Activated CD8-positive, alpha-beta memory T cell treated with anti-CD3 and anti-CD28 coated beads for 1 hour (primary cell): ENCODE measurements at places on chromosomes 1 and 21.

- no peak for DNase-seq
Observed at GRCh38 chr21:34705011-34705410, 36.2 kb downstream of the CLIC6 start.

DNA sequence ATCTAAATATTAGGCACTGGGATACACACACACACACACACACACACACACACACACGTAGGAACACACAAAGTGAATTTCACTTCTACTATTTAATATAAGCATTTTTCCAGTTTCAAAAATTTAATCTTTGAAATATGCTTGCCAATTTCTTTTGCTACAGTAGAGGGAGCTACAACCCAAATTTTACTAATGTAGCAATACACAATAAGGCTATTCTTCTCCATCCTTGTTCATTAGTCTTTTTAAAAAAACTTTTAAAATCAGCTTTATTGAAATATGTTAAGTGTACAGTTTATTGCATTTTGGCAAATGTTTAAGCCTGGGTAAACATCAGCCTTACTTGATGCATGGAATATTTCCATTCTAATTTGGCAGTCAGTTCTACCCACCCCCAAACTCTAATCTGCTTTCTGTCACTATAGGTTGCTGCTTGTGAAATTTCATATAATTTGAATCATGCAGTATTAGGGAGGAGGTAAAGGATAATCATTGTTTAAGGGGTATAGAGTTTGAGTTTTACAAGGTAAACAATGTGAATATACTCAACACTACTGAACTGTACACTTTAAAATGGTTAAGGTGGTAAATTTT lies 93.0 kb upstream of the TENT5C start:
- no peak for DNase-seq

DNA sequence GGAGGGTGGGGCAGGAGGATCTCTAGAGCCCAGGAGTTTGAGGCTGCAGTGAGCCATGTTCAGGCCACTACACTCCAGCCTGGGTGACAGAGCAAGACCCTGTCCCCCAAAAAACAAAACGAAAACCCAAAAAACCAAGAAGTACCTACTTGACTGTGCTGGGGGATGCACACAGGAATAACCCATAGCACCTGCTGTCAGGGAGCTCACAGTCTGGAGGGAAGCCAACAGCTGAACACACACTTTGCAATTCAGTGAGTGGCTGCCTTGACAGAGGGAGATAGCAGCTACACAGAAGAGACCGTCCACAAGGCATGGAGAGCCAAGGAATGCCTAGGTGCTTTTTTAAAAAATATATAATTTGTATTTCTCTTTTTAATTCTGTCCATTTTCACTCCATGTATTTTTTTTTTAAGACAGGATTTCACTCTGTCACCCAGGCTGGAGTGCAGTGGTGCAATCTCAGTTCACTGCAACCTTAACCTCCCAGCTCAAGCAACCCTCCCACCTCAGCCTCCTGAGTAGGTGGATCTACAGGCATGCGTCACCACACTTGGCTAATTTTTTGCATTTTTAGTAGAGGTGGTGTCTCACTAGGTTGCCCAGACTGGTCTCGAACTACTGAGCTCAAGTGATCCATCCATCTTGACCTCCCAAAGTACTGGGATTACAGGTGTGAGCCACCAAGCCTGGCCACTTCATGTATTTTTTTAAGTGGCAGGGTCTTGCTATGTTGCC lies 68.7 kb downstream of the NID1 start:
- DNase-seq = no peak

- DNase-seq = no peak
Observed at GRCh38 chr1:20158358-20159070, 19.4 kb downstream of the PLA2G2F start.

- DNase-seq = no peak
Observed at GRCh38 chr1:95049935-95050334, 22.8 kb downstream of the ALG14 start.

- no peak for DNase-seq
Observed at GRCh38 chr1:16224472-16224871, 12.0 kb upstream of the ARHGEF19 start.
